ENCODE measurements at places on chromosomes 5 and 9.

DNA sequence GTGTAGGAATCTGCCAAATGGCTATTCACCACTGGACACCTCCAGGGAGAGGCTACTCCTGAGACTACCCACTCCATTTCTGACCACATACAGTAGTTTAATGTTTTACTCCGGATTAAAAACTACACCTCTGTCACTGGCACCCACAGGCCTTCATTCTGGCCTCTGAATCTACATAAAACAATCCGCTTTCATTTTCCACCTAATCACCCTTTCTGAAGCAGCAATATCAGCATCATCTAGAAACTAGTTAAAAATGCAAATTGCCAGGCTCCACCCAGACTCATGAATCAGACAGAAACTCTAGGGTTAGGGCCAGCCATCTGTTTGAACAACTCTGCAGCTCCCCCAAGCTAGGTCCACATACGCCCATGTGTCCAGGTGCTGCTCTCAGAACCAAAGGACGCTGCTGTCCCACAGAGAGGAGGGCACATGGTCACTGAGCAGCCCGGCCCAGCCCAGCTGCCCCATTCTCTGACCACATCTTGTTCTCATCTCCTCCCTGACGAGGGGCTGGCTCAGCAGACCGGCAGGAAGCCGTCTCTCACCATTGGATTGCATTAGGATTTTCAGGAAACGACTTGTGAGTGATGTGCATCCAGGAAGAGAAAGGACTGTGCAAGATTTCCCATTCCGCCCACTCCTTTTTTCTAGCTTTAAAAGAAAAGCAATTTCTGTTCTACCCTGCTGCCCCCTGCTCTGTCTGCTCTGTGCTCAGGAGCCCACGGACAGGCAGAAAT, 34.7 kb downstream of the ADAM19 start:
- DNase-seq: no peak

DNA sequence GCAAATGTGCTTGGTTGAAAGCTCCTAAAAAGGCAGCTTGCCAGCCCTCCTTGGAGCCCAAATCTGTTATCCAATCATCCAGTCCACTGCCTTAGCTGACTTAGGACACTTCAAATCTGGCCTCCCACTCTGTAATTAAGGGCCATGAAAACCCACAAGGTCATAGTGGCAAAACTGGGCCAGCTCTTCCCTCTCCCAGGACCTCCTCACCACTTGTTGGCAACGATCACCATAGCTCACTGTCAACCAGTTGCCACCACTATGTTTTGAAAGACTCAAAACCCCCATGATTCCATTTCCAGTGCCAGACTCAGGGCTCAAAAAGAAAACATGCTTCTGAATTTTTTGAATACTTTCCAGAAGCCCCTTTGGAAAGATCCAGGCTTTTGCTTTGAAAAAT, 107.5 kb downstream of the NREP start:
- no peak for DNase-seq

GRCh38 chr5:149264439-149265067, 7.1 kb upstream of the AFAP1L1 start:
- no peak for DNase-seq

DNA sequence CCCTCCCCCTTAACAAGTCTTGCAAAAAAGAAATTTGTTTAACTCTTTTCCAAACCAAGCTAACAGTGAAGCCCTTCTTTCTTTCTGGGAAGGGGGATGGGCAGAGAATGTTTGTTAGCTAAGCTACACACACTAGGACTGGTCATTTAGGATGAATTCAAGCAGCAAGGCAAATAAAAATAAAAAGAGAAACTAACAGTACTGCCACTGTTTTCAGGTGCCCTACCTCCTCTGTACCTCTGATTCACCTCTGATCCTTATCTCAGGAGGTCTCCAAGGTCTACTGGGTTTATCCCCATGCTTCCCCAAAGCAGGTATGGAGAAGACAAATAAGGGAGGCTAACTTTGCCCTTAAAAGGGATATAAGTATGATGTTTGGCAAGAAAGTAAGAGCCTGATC, 52.9 kb downstream of the ELL2 start:
- no peak for DNase-seq

GRCh38 chr5:1975898-1976765, 93.4 kb upstream of the IRX4 start:
- peak; percentile 49 for DNase-seq

GRCh38 chr9:114214181-114214580, 58.8 kb downstream of the COL27A1 start:
- no peak for DNase-seq

- DNase-seq: peak; percentile 50
Measured at GRCh38 chr5:122730037-122730436, 44.8 kb upstream of the SNX2 start.

- DNase-seq: no peak
Measured at GRCh38 chr5:15183520-15183919, 311.9 kb upstream of the ANKH start.

GRCh38 chr9:85004818-85005413, 335.4 kb downstream of the NTRK2 start:
- no peak for DNase-seq

- DNase-seq: no peak
Measured at GRCh38 chr5:149583394-149583793, 2.1 kb downstream of the ARHGEF37 start.

DNA sequence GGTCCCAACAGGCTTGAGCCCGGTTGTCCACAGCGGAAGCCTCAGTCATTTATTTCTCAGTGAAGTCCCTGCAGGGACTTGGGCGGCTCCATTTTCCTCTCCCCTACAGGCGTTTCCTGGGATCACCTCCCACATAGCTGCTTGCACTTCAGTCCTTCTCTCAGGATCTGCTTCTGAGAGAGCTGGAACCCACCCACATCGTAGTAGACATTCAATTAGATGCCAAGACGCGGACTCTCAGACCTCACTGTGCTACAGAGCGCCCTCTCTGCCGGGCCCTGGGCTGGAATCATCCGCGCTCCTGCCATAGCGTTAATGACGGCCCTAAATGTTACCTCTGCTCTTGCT, 54.0 kb upstream of the ROR2 start:
- no peak for DNase-seq

GRCh38 chr9:137416563-137417151, 6.3 kb downstream of the EXD3 start:
- no peak for DNase-seq

DNA sequence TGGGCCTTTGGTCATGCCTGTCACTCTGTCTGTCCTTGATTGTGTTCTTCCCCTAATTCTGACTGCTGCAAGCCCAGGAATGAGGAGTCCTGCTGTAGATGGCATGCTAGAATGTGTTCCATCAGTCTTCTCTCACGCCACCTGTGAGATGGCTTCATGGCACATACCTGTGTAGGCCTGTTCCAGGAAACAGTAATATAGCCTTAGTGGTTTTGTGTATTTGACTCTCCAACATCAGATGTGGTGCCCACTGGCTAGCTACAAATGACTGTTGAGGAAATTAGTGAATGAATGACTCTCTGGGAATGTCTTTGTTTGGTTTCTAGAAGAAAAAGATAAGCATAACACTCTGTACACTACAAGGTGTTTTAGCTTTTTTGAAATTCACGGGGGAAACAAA, 367.5 kb downstream of the KDM4C start:
- no peak for DNase-seq

DNA sequence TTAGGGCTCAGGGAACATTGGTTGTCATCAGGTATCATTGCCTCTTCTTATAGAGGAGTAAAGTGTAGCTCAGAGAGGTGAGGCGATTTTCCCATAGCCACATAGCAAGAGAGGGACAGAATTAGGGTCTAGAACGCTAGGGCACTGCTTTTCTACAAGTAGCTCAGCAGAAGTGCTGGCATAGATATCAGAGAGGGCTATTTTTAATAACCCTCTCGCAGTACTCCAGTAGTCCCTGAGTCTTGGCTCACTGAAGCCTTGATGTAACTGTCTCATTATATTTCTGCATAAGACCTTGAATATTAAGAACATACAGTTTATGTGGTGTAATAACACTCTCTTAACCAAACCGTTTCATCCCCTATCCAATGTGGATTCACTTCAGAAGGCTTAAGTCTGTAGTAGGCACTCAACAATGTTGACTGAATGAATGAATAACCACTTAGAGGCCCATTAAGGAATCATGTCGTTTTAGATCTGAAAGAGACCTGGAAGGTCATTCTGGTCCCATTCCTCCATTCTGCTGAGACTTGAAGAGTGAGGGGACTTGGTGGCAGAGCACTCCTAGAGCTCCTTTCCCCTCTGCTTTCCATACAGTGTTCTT, 4.7 kb upstream of the FRMPD1 start:
- DNase-seq: no peak

- no peak for DNase-seq
Measured at GRCh38 chr5:12467799-12468198, 563.6 kb upstream of the CTNND2 start.

GRCh38 chr9:99112750-99113413, 8.0 kb downstream of the TGFBR1 start:
- DNase-seq: no peak

- DNase-seq: peak; percentile 95
Measured at GRCh38 chr5:82174128-82174918, 103.8 kb downstream of the RPS23 start.

- peak; percentile 17 for DNase-seq
Measured at GRCh38 chr5:150227606-150228273, 37.9 kb downstream of the SLC6A7 start.

- DNase-seq: no peak
Measured at GRCh38 chr9:137694962-137695875, 76.4 kb downstream of the EHMT1 start.

GRCh38 chr5:100520348-100520747, 14.8 kb upstream of the FAM174A start:
- no peak for DNase-seq

GRCh38 chr5:32961059-32961415, 249.9 kb downstream of the NPR3 start:
- no peak for DNase-seq

DNA sequence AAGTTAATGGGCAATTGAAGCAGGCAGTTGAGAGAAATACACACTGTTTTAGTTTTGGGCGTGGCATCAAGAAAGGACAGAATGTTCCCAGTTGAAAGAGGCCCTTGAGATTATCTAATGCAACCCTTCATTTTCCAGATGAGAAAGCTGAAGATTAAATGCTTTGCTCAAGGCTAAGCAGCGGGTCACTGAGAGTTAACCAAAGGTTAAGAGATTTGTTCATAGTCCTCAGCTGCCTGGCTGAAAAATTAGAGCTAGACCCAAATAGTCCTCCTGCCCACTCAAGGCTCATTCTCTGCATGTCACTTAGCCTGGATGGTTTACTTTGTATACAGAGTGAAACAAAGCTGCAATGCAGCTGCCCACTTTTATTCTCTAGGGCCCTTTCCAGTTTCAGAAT, 46.7 kb upstream of the MAMDC2 start:
- DNase-seq: no peak

DNA sequence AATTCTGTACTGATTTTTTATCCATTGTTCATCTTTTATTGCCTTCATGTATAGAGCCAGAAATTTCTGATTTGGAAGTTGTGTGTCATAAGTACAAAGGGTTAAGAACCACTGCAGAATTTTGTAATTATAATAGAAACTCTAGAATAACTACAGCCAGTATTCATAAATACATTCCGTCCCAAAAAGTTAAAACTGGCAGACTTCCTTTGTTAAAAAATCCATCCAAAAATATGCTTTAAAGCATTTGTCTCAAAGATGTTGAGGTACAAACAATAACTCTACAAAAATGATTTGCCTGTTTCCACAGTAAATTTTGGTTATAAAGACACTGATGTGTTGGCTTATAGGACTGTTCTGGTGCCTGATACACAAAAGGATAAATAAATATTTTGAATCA, 436.6 kb downstream of the DTWD2 start:
- DNase-seq: no peak

- no peak for DNase-seq
Measured at GRCh38 chr9:75432386-75432785, 344.1 kb downstream of the OSTF1 start.

DNA sequence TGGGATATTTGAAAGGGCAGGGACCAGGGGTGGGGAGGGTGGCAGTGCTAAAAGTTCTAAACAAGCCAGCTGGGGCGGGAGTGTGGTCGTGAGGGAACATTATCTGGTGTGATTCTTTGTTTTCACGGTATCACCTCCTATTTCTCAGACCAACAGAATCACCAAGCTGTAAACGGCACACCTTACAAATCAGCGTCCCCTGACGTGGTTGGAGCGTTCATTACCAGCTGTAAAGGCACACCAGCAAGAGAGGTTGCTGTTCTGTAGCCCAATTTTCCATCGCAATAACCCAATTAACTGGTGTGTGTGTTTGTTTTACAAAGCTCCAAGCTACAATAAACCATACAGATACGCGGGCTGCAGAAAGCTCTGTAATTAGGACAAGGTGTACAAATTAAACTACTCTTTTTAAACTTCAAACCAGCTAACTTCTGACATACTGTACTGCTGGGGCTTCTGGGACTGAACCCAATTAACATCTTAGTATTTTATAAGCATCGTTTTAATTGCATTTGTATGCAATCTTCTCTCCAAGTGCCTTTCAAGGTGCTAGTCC, 303.6 kb upstream of the CLINT1 start:
- no peak for DNase-seq

- peak; percentile 34 for DNase-seq
Measured at GRCh38 chr5:52743970-52744369, 43.7 kb upstream of the ITGA1 start.

DNA sequence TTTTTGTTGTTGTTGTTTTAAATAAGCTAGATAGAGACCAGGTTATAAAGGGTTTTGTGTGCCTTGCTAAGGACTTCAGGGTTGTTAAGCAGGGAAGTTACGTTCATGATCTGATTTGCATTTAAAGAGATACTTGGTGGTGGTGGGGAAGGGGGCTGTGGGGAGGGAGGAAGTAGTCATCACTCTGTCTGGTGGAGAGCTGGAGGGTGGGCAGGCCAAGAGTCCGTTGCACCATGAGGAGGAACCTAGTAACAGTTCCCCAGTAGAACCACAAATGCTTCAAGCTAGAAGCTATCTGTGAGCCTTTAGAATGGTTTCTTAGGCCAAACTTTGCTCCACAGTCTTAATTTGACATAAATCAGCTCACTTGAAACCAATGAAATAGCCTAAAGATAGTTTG, 18.7 kb upstream of the ROPN1L start:
- peak; percentile 61 for DNase-seq

DNA sequence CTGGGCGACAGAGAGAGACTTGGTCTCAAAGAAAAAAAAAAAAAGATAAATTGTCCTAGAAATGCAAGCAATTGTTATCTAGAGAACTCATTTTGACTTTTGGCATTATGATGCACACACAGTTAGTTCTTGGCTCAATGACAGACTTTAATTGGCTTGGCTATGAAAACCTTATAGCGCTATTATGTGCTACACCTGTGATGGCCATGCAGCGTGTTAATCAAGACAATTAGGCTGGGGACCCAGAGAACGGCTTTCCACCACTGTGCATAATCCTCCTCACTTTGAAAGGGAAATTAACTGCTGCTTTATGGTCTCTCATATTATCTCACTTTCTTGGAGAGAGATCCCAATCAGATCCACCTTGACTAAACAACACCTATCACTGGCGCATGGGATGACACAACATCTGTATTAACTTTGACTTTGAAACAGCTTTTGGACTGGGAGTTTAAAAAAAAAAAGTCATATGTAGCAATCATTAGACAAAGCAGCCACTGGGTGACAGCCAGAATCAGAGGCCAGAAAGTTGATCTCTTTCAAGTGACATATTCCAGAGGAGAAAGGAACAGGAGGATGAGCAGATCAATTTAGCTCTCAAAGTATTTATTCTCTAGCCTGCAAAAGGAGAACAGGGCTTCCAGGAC, 132.5 kb downstream of the PPP2R2B start:
- DNase-seq: no peak
